Left colon (tissue), 2 donors: ENCODE measurements at places on chromosomes 6 and 20. TPM values are rescaled to one million over a fixed set of nuclear protein-coding genes. Genes with fewer than 3 reads are reported as not detected.

Gene ZHX3
- 31.7 TPM for total RNA-seq

Gene HLA-DRB5
- total RNA-seq, result 15.6 TPM

Gene HLA-DPB1
- total RNA-seq, result 65.5 TPM

Gene CCN6
- total RNA-seq, result not detected

Gene BTNL2
- total RNA-seq, result not detected

Gene DDX43
- total RNA-seq, result 0.22 TPM

Gene PTCRA
- not detected for total RNA-seq

DNA sequence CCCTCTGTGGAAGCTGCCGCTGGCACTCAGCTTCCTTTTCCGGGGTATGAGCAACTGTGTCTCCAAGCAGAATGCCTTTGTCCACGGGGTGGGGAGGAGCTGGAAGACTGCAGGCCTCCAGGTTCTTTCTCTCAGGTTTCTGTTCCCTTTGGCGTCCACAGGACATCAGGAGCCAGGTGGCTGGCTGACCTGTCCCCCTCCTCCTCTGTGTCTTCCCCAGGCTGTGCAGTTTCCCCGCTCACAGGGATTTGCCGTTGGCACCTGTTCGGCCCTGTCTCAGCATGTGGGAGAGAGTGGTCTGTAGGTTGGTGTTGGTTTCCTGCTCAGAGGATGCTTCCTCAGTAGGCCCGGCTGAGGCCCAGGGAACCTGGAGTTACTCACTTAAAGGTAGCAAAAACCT, 43.5 kb downstream of the CDS2 start:
- DNase-seq, result no peak

- no peak for DNase-seq
These were observed 231.8 kb upstream of the QKI start for GRCh38 chr6:163182696-163183095.

GRCh38 chr6:33856655-33857054, 52.9 kb upstream of the MLN start:
- no peak for DNase-seq

DNA sequence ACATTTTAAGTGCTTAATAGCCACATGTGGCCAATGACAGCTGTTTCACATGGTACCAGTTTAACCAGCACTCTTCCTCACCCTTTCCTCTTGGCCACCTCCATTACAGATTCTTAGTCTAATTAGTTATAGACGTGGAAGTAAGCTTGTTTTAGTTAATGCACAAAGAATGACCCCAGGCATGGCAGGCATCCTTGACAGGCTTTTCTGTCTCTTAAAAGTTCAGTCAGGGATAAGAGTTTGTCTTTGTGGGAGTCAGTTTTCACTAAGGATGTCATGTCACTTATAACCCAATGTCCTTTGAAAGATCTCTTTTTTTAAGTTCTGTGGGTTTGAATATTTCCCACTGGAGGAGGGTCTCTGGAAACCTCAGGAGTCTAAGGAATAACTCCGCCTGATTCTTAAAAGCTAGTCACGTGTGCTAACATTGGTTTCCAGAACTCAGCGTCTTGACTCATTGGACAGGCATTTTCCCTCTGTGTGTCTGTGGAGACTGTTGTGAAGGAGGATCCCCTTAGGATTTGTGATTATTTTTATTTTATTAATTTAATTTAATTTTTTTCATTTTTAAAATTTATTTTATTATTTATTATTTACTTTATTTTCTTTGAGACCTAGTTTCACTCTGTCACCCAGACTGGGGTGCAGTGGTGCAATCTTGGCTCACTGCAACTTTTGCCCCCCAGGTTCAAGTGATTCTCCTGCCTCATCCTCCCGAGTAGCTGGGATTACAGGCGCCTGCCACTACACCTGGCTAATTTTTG, 171.4 kb downstream of the ZFAND3 start:
- DNase-seq, result no peak

GRCh38 chr6:166998256-166999144, 697 bp upstream of the CEP43 start:
- peak; percentile 48 for DNase-seq

DNA sequence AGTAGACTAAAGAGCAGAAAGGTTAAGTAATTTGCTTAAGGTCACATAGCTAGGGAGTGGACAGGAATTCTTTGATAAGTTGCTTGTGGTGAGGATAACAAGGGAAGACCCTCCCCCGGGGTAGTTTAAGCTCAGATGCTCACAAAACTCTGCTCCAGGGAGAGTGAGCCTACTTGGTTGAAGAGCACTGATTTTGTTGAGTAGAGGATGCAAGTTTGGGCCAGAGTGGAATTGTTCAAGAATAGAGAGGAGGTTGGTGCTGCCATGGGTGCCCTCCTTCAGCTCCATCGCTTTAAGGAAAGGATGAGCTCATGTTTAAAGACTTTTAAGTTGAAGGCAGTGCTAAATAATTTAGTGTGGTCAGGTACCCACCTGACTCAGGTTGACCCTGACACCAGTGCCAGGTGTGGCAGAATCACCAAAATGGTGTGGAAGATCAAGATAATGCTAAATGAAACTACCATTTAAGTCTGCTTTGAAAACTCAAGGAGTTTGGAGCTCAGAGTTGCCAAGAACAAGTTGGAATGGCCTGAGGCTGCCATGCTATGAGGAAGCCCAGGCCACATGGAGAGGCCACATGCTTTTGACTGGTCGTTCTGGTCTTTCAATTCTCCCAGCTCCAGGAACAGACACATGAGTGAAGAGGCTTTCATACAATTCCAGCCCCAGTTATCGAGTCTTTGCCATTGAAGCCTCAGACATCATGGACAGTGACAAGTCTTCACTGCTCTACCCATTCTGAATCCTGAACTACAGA, 8.0 kb upstream of the TCF15 start:
- DNase-seq, result no peak

- no peak for DNase-seq
These were observed 177.9 kb downstream of the COL9A1 start for GRCh38 chr6:70124882-70125545.

GRCh38 chr6:95133578-95133977, 443.8 kb upstream of the MANEA start:
- no peak for DNase-seq

- DNase-seq, result no peak
These were observed 18.7 kb downstream of the RAMACL start for GRCh38 chr6:166567813-166568212.

GRCh38 chr6:39821742-39822532, 29.8 kb downstream of the DAAM2 start:
- peak; percentile 33 for DNase-seq

DNA sequence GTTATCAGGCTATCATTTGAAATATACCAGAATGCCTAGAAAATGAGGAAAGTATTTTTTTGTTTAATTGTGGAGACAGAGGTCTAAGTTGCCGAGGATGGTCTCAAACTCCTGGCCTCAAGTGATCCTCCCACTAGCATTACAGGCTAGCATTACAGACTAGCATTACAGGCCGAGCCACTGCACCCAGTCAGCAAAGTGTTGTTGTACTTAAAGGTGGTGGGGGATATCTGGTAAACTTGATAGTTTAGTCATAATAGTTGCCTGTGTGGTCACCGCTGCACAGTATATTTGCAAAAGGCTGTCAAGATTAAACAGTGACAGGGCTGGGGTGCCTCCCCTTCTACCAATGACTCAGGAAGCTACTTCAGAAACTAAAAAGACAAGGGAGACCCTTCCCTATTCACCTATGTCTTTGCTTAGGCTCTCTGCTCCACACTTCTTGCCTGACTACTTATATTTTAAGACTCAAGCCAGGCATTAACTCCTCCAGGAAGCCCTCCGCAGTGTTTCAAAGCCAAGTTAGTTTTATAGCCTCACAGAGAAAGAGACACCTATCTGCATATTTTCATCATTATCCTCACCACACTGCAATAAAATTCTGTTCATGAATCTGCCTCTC, 3.1 kb upstream of the AKIRIN2 start:
- no peak for DNase-seq

GRCh38 chr6:87798393-87799278, 96.6 kb upstream of the AKIRIN2 start:
- DNase-seq, result no peak
